ENCODE measurements at places on chromosomes 2 and 18. TPM values are rescaled to one million over a fixed set of nuclear protein-coding genes. Genes with fewer than 3 reads are reported as not detected.

DNA sequence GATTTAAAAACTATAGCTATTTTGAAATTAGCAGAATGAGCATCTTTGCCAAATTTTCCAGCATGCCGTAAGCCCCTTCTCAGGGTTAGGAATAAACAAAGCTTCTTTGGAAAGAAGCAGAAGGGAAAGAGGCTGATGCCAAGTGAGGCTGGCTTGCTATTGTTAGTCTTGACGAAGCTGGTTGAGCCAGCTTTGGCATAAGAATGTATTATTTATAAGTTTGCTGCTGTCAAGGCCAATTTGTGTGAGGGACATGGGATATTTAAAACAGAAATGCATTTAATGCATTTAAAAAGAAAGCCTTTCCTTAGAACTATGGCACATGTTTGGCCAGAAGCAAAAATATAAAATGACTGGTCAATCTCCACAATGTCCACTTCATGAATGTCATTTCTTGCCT, 52.5 kb upstream of the TTN start:
- DNase-seq: no peak

- no peak for DNase-seq
Measured at GRCh38 chr2:36820942-36821605, 124.6 kb downstream of the VIT start.

GRCh38 chr2:57204364-57204763, 842.2 kb upstream of the VRK2 start:
- DNase-seq: no peak

DNA sequence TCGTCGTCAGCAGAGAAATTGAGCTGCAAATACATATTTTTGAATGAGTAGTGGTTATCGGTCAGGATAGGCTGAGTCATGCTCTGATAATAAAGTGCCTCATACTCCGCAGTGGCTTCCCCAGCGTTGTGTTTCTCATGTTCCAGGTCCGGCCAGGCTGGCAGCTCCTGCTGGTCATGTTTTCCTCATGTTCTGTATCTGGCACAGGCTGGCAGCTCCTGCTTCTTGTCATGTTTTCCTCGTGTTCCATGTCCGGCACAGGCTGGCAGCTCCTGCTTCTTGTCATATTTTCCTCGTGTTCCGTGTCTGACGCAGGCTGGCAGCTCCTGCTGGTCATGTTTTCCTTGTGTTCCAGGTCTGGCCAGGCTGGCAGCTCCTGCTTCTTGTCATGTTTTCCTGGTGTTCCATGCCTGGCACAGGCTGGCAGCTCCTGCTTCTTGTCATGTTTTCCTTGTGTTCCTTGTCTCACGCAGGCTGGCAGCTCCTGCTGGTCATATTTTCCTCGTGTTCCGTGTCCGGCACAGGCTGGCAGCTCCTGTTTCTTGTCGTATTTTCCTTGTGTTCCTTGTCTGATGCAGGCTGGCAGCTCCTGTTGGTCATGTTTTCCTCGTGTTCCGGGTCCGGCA, 148.9 kb downstream of the ATP9B start:
- DNase-seq: no peak

DNA sequence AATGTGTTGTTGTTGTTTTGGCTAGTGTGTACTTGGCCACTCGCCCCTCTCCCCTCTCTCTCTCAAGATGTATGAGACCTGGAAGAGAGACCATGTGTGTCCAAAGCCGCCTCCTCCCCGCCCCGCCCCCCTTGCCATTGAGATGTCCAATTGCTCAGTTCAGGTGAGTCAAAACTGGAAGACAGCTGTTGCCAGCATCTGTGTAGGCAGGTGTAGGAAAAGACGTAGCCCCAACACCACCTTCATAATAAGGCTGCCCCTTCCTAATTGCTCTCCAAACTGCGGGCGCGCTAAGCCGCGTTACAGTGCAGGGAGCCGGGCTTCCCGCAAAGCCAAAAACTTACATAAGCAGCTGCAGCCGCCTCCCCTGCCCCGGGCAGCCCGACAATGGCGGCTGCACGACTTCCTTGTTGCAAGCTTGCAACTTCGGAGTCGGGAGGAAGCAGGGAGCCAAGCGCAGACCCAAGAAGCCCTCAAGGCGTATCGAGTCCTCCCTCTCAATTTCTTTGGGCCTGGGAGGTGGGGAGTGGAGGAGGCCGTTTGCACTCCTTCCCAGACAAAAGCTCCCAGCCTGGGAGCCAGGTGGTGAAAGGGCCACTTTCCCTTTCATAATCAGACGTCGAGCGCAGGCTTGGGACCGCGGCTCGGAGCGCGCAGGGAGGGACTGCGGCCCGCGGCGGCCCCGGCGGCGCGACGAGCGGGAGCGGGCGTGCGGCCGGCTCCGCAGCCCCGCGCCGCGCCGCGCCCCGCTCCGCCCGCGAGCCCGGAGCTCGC, 882 bp downstream of the ZBTB14 start:
- peak; percentile 65 for DNase-seq

DNA sequence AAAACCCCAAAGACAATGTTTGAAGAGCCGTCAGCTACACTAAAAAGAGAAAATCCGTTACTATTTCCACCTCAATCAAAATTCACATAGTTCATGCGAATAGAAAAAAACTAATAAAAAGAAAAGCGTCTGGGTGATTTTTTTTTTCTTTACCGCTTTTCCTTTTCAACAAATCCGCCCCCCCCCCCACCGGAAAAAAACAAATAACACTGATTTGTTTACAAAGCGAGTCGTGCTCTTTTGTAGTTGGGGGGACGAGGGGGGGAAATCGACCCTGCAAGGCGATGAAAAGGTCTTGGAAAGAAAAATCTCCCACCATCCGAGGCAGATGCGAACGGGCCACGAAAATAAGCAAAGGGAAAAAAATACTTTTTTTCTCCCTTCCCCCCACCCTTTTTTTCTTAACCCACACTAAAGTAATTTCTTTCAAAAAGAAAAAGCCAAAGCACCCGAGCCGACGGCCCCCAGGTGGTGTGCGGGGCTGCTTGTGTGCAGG, 638 bp downstream of the ZNF521 start:
- DNase-seq: no peak

- no peak for DNase-seq
Measured at GRCh38 chr2:209663139-209663538, 108.5 kb upstream of the UNC80 start.

The ITGA6 gene
- total RNA-seq: 31.2 TPM

The LMAN1 gene
- 69.0 TPM for total RNA-seq

The SH3RF3 gene
- total RNA-seq: 8.0 TPM
